Gastrocnemius medialis (tissue), 4 donors: ENCODE measurements at places on chromosomes 4 and X.
A peak's percentile ranks its signal among the peaks of the same experiment; 100 is the strongest.

DNA sequence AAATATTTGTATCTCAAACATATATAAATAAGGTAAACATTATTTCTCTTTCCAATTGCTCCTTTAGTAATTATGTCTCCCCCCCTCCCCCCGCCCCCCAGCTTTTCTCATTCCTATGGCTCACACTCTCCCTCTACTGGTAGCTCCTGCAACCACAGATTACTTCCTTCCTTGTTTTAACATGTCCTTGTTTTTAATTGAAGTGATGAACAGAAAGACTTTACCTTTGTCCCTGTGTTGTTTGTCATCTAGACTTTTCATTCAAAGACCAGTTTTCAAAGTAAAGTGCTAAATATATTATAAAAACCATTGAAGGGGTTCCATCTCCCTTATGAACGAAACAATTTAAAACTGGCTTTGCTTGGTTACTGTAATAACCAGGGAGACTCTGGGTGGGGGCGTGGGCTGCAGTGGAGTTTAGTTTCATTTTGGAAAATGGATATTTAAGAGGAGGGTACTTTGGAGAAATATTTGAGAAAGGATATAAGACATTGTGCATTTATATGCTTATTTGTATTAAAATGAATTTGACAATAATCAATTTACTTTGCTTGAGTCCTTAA is 352.9 kb downstream of the RAPGEF2 start:
- H3K27me3 ChIP-seq: no peaks in the 10 kb centered on the region
- no peak overlapping the region for H3K27ac ChIP-seq
- no peaks in the 10 kb centered on the region for H3K36me3 ChIP-seq
- no peak for DNase-seq

- DNase-seq: peak; percentile 14
- H3K4me3 ChIP-seq: peak overlapping the region; percentile 35
- no peaks in the 10 kb centered on the region for H3K36me3 ChIP-seq
- peaks cover 34% of the 10 kb centered on the region for H3K4me1 ChIP-seq
Measured at GRCh38 chr4:77697860-77698590, 92.4 kb downstream of the CXCL13 start.

DNA sequence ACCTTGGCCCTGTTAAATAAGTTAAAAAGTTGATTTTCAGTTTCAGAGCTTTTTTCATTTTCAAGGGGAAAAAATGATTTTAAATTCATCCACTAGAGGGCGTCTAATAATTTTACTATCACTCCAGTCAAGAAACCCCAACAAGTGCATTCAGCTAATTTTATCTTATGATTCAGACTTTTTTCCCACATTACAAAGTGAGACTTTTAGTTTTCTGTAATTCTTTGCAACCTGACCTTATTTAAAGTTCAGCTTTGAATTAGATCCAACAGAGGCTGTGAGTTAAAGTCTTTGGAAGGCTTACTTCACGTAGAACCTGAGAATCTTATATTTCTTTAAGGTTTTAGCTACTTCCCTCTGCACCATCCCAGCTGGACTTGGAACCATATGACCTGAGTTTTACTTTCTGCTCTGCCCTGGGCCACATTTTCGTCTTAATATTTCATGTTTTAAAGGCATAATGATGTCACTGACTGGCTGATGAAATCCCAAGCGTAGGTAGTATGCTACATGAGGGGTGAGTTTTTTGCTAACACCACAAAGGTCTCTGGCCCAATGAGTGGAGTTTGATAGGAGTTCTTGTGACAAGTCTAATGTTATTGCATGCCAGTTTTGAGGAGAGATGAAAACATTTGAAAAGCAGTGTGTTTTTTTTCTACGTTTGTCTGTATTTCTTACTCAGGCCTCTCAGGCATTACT is 7.2 kb downstream of the GNRHR start:
- no peak for DNase-seq
- no peak overlapping the region for H3K27ac ChIP-seq
- no peaks in the 10 kb centered on the region for H3K36me3 ChIP-seq
- H3K4me3 ChIP-seq: no peak overlapping the region
- no peaks in the 10 kb centered on the region for H3K27me3 ChIP-seq

DNA sequence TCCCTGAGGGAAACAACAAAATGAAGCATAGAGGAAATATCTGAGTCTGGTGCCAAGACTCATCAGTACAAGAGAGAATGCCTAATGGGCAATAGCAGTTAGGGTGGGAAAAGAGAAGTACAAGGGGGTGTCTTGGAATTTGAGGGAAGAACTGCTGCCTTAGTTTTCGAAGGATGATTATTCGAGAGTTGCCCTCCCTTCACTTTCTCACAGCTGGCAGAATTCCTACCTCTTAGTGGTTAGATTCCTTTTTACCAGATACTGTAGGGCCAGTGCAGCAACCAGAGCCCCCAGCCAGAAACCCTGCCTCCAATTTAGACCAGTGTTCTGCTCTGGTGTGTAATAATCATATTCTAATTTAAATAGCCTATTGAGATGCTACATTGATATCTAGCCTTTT is 56.5 kb downstream of the NFKB1 start:
- H3K36me3 ChIP-seq: no peaks in the 10 kb centered on the region
- no peak overlapping the region for H3K27ac ChIP-seq
- no peaks in the 10 kb centered on the region for H3K27me3 ChIP-seq
- no peak for DNase-seq
- peaks cover 23% of the 10 kb centered on the region for H3K4me1 ChIP-seq

DNA sequence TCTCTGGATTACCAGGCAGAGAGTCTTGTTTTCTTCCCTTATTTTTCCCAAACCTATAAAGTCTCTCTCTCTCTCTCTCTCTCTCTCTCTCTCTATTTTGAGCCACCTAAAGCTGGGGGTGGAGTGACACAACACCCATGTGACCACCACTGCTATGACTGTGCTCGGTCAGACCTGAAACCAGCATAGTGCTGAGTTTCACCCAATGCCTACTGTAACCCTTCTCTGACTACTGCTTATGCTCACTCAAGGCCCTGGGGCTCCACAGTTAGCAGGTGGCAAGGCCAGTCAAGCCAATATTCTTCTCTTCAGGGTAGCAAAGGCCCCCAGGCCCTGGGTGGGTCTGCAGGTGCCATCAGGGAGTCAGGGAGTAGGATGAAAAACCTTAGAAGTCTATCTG is 114.7 kb upstream of the ARMCX2 start:
- no peaks in the 10 kb centered on the region for H3K27me3 ChIP-seq
- no peaks in the 10 kb centered on the region for H3K36me3 ChIP-seq
- DNase-seq: no peak

- H3K4me1 ChIP-seq: no peaks in the 10 kb centered on the region
- H3K27me3 ChIP-seq: no peaks in the 10 kb centered on the region
- H3K4me3 ChIP-seq: no peak overlapping the region
- DNase-seq: no peak
- H3K36me3 ChIP-seq: no peaks in the 10 kb centered on the region
Measured at GRCh38 chr4:186882293-186882692, 158.6 kb upstream of the FAT1 start.

DNA sequence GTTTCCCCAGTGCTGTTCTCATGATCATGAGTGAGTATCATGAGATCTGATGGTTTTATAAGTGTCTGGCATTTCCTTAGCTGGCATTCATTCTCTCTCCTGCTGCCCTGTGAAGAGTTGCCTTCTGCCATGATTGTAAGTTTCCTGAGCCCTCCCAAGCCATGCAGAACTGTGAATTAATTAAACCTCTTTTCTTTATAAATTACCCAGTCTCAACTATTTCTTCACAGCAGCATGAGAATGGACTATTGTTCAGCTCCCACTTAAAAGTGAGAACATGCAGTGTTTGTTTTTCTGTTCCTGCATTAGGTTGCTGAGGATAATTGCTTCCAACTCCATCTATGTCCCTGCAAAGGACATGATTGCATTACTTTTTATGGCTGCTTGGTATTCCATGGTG is 311.7 kb upstream of the CTSO start:
- no peaks in the 10 kb centered on the region for H3K36me3 ChIP-seq
- H3K27me3 ChIP-seq: no peaks in the 10 kb centered on the region
- no peaks in the 10 kb centered on the region for H3K4me1 ChIP-seq
- no peak overlapping the region for H3K27ac ChIP-seq
- DNase-seq: no peak
- H3K4me3 ChIP-seq: no peak overlapping the region

DNA sequence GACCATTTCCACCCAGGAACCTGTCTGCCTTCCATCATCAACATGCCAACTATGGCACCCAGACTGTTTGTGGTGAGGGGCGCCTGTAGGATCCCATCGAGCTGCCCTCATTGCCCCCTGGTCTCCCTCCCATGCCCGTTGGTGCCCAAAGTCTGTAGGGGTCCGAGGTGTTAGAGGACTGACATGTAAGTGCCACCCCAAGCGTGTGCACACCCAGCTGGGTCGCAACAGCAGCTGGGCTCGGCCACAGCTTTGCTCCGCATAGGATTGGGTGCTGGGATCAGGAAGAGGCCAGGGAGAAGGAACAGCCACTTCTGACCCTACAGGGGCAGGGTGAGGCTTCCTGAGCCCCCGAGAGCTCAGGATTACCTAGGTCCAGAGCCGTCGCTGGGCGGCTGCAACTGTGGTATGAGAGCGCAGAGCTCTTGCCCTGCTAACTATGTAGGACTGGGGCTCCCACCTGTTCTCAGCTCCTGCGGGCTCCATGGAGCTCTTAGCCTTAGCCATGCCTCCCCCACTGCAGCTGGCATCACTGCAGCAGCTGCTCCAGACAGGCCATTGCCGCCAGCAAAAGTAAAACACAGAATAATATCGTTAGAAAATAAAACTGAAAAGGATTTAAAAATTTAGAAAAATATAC is 1160.3 kb downstream of the FSTL5 start:
- H3K27ac ChIP-seq: no peak overlapping the region
- H3K36me3 ChIP-seq: no peaks in the 10 kb centered on the region
- no peak overlapping the region for H3K4me3 ChIP-seq
- DNase-seq: no peak
- no peaks in the 10 kb centered on the region for H3K4me1 ChIP-seq
- H3K27me3 ChIP-seq: no peaks in the 10 kb centered on the region

GRCh38 chr4:38815885-38816782 is 11.5 kb upstream of the TLR1 start:
- no peak overlapping the region for H3K4me3 ChIP-seq
- no peaks in the 10 kb centered on the region for H3K4me1 ChIP-seq
- H3K27me3 ChIP-seq: no peaks in the 10 kb centered on the region
- no peak overlapping the region for H3K27ac ChIP-seq
- no peaks in the 10 kb centered on the region for H3K36me3 ChIP-seq

- H3K4me1 ChIP-seq: no peaks in the 10 kb centered on the region
- no peak overlapping the region for H3K27ac ChIP-seq
- no peaks in the 10 kb centered on the region for H3K36me3 ChIP-seq
- no peaks in the 10 kb centered on the region for H3K27me3 ChIP-seq
- DNase-seq: no peak
Measured at GRCh38 chr4:96703265-96703664, 863.4 kb downstream of the PDHA2 start.

- DNase-seq: no peak
- no peaks in the 10 kb centered on the region for H3K36me3 ChIP-seq
- H3K4me3 ChIP-seq: no peak overlapping the region
- H3K27me3 ChIP-seq: no peaks in the 10 kb centered on the region
- no peak overlapping the region for H3K27ac ChIP-seq
- H3K4me1 ChIP-seq: no peaks in the 10 kb centered on the region
Measured at GRCh38 chrX:10677490-10677889, 57.1 kb upstream of the MID1 start.

DNA sequence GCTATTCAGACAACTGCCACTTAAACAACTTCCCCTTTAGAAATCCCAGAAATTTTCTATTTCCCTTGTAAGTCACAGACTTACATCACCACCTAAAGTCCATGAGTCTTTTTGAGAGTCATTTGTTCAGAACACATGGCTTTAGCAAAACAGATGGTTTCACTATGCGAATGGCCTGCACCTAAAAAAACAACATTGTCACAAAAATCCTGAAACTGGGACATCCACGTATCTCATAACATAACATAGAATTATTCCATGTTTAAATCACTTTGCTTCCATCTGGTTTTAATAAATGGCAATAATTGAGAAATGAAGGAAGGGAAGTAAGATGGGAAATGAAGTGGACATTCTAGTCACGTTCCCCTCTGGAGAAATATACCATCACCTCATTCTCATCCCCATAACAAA is 155.3 kb upstream of the EDNRA start:
- no peaks in the 10 kb centered on the region for H3K27me3 ChIP-seq
- DNase-seq: no peak
- no peak overlapping the region for H3K4me3 ChIP-seq
- H3K4me1 ChIP-seq: no peaks in the 10 kb centered on the region

- H3K27ac ChIP-seq: no peak overlapping the region
- DNase-seq: no peak
- no peaks in the 10 kb centered on the region for H3K36me3 ChIP-seq
- H3K4me3 ChIP-seq: no peak overlapping the region
- no peaks in the 10 kb centered on the region for H3K4me1 ChIP-seq
Measured at GRCh38 chrX:103789004-103789403, 12.4 kb downstream of the PLP1 start.

DNA sequence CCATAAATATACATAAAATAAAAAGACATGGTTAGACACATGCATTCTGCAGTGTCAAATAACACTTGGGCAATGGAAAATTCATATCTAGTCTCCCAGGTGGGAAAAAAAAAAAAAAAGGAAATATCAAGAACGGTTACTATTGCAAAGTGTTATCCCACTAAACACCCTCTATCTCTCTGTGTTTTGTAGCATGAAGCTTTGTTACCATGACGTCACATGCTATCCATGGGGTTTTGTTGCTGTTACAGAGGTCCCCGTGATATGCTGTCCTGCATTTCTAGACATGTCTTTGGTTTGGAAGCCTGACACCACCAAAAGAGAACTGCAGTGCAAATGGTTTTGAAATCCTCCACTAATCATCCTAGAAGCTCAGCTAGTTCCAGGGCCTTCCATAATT is 50.7 kb upstream of the TLR3 start:
- H3K36me3 ChIP-seq: no peaks in the 10 kb centered on the region
- no peak overlapping the region for H3K4me3 ChIP-seq
- no peaks in the 10 kb centered on the region for H3K4me1 ChIP-seq
- no peak overlapping the region for H3K27ac ChIP-seq
- DNase-seq: no peak

- H3K4me1 ChIP-seq: no peaks in the 10 kb centered on the region
- no peak overlapping the region for H3K27ac ChIP-seq
- H3K27me3 ChIP-seq: no peaks in the 10 kb centered on the region
- DNase-seq: no peak
Measured at GRCh38 chr4:36385951-36386571, 104.6 kb downstream of the DTHD1 start.

DNA sequence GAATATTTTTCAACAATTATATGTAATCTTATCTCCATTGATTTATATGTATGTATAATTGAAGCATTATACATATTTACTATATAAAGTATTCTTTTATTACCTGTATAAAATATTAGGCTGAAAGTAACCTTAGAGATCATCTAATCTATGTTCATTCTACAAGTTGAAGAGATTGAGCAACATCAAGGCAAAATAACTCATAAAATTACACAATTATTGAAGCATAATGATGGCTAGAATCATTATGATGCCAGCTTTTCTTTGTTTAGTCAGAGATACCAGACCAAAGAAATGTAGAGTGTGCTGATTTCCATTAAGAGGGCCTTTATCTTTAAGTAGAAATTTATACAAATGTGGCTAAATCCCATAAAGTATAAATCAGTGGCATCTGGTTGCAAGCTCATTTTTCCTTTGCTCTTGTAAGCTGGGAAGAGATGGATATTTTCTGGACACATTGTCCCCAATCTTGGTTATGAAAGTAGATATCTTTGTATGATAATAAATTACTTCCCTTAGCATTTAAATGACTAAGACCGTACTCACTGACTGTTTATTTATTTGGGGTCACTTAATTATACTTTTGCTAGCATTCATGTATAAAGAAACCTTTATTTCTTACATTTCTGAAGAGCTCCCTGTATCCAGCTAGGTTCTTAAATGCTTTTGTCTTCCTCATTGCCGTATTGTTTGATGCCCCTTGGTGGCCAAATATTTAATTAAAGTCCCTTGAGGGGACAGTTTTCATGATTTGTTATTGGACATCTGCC is 339.8 kb downstream of the PCDH7 start:
- no peaks in the 10 kb centered on the region for H3K4me1 ChIP-seq
- no peaks in the 10 kb centered on the region for H3K36me3 ChIP-seq
- H3K27ac ChIP-seq: no peak overlapping the region
- H3K4me3 ChIP-seq: no peak overlapping the region
